ENCODE measurements at places on chromosomes 6 and 20.

GRCh38 chr6:44075647-44076355, 51.5 kb downstream of the MRPL14 start:
- no peak for DNase-seq

- no peak for DNase-seq
Measured at GRCh38 chr6:36566418-36566905, 19.2 kb upstream of the STK38 start.

- DNase-seq = peak; percentile 79
Measured at GRCh38 chr6:28673787-28674671, 148.3 kb downstream of the GPX5 start.

DNA sequence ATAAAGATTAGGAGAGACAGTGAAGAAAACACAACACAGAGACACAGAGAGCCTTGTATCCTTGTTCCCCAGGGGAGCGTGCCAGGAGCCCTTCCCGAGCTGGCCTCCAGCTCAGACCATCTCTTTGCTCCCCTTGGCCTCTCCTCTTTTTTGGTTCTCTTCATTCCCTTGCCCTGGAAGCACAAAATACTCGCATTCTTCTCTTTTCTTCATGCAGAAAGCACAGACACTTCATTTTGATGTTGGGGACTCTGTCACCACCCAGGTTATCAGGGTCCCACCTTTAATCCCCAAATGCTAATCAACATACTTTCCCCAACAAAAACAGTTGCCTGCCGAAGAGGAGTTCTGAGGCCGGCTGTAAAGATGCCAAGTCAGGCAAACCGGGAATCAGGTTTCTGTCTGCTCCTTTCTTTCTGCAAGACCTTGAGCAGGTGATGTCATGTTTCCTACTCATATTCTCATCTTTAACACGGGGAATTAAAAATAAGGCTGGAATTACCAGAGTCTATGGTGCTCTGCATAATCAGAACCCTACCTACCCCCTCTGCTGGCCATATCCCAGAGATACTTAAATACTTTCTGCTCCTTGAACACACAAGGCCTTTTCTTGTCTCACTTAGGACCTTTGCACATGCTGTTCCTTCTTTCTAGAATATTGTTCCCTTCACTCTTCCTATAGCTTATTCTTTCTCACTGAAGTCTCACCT, 21.7 kb downstream of the TGM6 start:
- no peak for DNase-seq

GRCh38 chr6:67210450-67210849, 1424.6 kb upstream of the ADGRB3 start:
- peak; percentile 4 for DNase-seq

- DNase-seq = no peak
Measured at GRCh38 chr20:63129991-63130657, 85.8 kb downstream of the YTHDF1 start.

DNA sequence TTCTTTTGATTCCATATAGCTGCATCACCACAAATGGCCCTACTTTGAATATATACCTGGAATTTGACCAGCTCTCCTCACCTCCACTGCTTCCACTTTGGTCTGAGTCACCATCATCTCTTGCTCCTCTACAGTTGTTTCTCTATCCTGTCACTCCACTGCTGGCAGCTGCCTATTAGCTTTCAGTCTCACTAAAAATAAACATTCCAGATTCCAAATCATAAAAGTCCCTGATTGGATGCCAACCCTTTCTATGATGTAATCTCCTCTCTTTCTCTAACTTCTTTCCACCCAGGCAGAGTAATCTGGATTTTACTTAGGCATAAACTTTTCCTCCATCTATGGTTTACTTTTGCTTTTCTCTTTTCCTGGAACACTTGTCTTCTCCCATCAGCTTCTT, 49.1 kb downstream of the RFPL4B start:
- no peak for DNase-seq
